ENCODE measurements at places on chromosomes 1 and 21.

GRCh38 chr1:64228167-64228957 is 24.9 kb downstream of the UBE2U start:
- DNase-seq = no peak

DNA sequence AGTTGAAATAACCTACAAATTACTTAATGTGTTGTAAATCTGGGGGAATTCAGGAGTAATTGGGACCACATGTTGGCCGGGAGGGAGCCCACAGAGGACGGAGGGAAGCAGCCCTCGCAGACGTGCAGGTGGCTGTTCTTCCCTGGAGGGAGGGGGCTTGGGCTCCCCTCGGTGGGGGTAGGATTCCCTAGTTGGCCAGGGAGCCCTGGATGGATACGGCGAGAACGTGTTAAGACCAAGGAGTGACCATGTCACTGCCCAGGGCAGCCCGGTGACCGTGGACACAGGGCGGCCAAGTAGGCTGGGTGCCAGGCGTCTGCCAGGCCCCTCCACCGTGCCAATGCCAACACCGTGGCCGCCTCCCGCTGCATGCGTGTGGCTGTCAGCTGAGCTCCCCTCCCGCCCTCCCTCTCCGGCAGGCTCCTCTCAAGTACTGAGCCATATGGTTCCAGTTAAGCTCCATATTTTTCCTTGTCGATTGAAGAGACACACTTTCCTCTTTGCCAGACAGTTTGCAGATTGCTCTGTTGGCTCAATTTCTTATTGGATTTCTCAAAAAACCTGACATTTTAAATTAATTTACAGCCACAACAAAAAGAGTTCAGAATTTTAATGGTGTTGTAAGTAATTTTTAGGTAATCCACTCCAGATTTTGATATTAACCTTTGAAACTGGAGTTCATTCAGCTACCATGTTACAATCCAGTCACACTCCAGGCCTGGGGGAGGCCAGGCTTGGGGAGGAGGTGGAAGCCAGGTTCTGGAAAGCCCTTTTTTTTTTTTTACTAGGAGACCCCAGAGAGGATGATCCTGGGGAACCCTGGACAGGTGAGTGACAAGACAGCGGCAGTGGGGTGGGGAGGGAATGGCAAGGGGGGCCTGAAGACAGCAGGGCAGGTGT is 71.2 kb downstream of the CASZ1 start:
- no peak for DNase-seq

GRCh38 chr1:101739146-101739545 is 257.6 kb downstream of the OLFM3 start:
- no peak for DNase-seq

DNA sequence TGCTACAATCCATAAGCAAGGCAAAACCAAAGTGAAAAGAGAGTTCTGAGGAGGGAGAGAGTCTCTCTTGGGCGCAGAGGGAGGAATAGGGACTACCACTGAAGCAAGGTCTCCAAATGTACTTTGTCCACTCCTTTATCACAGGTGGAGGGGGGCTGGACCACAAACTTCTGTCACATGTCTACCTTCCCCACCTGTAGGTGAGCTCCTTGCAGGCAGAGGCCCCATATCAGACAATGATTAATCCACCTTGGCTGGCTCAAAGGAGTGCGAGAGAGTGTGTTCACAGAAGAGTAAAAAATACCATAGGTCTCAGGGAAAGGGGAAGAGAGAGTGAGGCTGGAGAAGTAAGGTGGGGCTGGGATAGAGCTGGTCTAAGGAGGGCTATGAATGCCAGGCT is 4.5 kb downstream of the BEND5 start:
- no peak for DNase-seq

GRCh38 chr21:45454926-45455673 is 50.1 kb downstream of the COL18A1 start:
- no peak for DNase-seq

DNA sequence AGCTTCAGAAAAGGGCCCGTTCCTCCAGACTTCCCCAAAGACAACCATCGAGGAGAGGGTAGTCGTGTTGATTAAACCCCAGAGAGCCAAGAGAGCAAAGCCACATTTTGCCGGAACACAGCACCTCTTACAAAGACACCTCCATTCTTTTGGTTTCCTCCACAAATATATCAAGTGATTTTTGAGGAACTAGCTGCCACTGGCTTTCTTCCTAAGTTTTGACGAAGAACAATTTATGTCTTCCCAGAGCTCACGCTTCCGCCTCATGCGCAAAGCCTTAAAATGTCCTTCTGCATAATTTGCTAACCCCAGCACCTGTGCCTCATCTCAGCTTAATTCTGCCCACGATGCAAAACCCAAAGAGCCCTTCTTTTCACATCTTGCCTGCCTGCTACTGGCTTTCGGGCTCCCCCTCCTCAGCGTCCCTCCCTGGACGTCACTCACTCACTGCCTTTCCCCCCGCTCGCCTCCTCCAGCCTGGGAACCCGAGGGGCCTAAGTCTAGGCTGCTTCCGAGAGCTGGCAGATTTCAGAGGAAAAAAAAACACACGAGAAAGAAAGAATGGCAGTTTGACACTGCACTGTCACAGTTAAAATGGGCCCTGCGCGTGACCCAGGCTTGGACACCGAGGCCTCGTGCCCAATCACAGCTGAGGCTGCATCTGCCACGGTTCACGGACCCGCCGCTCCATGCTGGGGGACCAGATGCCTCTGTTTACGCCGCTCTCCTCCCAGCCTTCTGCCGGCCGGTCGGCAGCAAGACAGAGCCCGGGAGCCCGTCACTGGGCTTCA is 77.6 kb upstream of the IFNAR2 start:
- DNase-seq = no peak

DNA sequence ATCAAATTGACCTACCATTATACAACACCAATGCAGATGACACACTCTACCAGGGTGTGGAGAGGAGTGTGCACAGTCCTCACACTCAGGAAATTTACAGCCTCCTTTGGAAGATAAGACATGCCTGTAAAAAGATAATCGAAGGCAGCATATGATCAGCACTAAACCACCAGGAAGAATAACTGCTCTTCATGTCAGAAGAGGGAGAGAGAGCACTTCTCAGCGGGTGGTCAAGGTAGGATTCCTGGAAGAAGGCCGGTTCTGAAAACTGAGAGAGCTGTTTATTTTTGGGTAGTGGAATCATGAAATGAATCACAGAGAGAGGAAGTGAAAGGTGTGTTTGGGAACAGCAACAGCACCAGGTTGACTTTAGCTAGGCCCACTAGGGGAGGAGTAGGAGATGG is 14.0 kb upstream of the ZNF697 start:
- DNase-seq = no peak

GRCh38 chr21:38751379-38752050 is 54.2 kb upstream of the ETS2 start:
- DNase-seq = no peak

DNA sequence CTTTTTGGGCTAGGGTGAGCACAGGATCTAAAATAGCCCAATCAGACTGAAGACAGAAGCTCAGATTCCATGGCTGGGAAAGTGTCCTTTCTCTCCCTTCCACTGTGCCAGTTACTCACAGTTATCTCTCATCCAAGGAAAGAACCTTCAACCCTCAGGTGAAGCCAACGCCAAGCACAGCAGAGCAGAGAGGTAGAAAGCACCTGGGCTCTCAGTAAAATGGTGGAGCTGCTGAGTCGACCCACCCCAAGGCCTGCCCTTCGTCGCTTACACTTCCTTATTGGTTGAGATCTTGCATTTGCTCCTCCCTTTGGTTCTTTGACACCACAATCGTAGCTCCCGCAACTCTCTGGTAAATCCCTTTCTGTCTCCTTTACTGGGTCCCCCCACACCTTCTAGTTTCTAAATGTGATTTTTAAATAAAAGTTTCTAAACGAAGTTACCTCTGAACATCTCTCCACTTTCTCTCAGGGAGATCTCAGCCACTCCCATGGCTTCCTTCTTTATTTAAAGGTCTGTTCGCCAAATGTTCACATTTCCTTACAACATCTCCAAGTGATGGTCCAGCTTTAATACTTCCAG is 27.5 kb upstream of the SLC30A1 start:
- no peak for DNase-seq

DNA sequence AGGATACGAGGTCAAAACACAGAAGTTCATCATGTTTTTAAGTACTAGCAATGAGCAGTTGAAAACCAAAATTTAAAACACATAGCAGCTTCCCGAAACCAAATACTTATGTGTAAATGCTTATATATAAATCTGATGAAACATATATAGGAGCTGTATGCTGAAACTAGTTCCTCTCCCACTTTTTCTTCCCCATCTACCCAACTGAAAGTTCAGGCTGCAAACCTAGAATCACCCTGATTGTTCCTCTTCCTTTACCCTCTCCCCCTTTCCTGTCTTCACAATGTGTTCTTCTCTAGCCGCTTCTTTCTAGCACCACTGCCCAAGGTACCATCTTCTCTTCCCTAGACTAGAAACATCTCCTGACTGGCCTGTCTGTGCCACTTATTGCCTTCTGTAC is 90.6 kb downstream of the ST3GAL3 start:
- DNase-seq = no peak

DNA sequence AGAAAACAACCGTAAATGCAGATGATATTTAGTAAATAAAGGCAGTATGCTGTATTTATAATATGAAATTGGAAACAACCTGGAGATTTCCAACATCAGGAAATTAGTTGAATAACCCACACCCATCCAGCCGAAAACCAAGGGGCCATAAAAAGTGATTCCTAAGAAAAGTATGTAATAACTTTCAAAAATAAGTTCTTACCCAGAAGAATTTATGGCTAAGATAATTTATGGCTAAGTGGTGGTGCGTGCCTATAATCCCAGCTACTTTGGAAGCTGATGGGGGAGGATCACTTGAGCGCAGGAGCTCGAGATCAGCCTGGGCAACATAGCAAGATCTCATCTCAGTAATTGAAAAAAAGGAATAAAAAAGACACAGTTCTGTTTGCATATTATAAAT is 43.2 kb downstream of the TMCO4 start:
- no peak for DNase-seq

GRCh38 chr1:8107897-8108296 is 81.8 kb upstream of the ERRFI1 start:
- no peak for DNase-seq

DNA sequence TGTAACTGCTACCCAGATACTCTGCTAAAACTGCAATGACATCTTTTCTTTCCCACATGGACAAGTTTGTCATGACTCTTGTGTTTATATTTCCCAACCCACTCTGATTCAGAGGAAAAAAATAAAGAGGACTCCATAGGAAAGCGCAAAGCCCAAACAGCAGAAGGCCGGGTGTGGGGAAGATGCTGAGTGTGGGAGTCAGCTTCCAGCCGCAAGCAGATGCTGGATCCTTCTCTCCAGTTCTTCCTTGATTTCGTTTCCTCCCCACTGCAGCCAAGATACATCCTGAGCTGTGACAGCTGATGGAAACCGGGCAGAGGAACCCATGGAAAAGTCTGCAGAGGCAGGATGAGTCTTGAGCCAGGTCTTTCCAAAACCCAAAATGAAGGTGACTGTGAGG is 498.2 kb downstream of the PLPP3 start:
- DNase-seq = no peak

GRCh38 chr1:23522244-23522982 is 8.6 kb downstream of the E2F2 start:
- no peak for DNase-seq

All from stimulated activated CD8-positive, alpha-beta memory T cell treated with anti-CD3 and anti-CD28 coated beads, Interleukin-7, amount 100 ng/mL, for 4 hours (primary cell).